Smooth muscle cell of the coronary artery (primary cell): ENCODE measurements at places on chromosomes 7 and 10. TPM values are rescaled to one million over a fixed set of nuclear protein-coding genes. Genes with fewer than 3 reads are reported as not detected.

Gene CYP2W1
- total RNA-seq = not detected in 2 replicates

Gene SPACDR
- 0.38 and 0.70 TPM in 2 replicates for total RNA-seq

Gene TMEM184A
- total RNA-seq = 0.53 TPM in 1 of 2 replicates, not detected in the other

Gene DRGX
- not detected in 2 replicates for total RNA-seq

Gene SHH
- not detected in 2 replicates for total RNA-seq
